ENCODE measurements at places on chromosomes 5 and 9.

- DNase-seq = no peak
Observed at GRCh38 chr5:179865491-179866240, 7.0 kb upstream of the MRNIP start.

GRCh38 chr9:114034196-114034595, 43.9 kb downstream of the AMBP start:
- DNase-seq = no peak

DNA sequence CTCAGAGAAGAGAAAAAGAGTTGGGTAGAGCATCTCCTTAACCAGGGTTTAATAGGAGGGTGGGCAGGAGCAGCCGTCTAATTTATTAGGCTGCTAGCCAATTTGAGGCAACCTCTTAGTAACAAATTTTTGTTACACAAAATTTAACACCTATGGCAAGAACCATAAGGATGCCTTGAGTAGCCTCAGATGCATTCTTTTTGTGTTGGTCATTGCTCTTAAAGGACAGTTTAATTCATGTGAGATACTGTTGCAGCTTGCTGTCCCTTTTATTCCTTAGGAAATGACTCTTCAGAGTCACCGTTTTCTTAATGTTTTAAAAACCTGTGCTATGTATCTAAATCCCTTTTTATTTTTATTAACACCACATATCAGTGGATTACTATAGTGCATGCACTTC, 255.1 kb downstream of the MAST4 start:
- DNase-seq = no peak

DNA sequence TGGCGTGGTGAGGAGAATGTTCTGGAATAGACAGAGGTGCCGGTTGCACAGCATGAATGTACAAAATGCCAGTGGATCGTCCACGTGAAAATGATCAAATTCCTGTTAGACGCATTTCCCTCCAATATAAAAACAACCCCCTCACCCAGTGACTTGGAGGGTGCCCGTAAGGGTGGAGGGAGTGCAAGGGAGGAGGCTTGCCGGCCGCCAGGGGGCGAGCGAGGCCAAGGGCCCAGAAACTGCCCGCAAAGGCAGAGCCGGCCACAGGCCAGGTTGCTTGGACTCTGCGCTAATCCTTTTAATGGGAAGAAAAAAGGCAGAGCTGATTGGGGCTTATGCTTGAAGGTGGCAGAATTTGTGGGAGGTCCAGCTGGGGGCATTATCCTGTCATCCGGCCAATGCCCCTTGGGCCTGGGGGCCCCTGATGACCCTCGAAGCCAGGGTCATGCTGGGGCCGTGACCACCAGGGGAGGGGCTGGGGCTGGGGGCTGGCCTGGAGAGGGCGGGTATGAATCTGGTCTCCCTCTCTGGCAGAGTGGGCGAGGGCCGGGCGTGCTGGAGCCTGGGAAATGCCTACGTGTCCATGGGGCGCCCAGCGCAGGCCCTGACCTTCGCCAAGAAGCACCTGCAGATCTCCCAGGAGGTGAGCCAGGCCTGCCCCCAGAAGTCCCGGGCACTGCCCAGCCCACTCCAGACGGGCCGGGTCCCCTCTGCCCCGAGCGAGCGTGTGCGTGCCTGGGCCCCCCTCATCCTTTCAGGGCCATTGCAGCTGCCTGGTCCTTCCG, 12.0 kb downstream of the GPSM1 start:
- no peak for DNase-seq

GRCh38 chr5:141618030-141618803, 583 bp downstream of the DIAPH1 start:
- DNase-seq = peak; percentile 54

GRCh38 chr9:134732392-134733110, 90.9 kb downstream of the COL5A1 start:
- DNase-seq = no peak

GRCh38 chr5:102961671-102962070, 158.3 kb downstream of the GIN1 start:
- DNase-seq = no peak

DNA sequence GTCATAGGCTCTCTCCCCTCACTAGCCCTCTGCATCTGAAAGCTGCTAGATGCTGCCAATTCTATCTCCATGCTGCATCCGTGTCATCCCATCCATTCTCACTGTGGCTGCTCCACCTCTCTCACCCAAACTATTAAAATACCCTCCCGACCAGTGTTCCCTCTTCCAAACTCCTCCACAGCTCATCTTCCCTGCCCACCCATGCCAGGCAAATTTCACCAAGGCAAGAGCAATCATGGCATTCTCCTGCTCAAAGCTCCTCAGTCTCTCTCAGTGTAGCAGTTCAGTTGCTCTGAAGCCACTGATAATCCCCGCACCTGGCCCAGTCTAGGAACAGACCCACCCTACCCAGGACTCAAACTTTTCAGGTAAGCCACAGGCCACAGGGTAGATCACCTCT, 48.4 kb downstream of the SPOCK1 start:
- no peak for DNase-seq

DNA sequence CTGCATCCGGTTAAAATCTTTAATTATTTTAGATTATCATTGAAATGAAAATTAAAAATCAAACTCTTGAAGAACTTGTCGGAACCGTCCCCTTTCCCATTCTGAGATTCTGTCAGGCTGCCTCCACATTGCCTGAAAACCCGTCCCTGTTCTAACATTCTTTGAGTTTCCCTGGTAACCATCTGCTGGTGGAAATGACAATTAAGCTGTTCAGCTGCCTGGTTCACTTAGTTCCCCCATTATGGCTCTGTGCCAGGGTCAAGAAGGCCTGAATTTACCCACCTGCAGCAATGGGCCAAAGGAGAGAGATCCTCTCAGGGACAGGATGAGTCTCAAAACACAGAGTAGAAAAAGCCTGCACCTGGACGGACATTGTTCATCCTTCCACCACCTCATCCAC, 11.8 kb upstream of the TCOF1 start:
- DNase-seq = no peak

GRCh38 chr5:131330031-131330430, 66.2 kb downstream of the CDC42SE2 start:
- no peak for DNase-seq

GRCh38 chr5:33075731-33076130, 364.6 kb downstream of the NPR3 start:
- no peak for DNase-seq

GRCh38 chr9:16671591-16672137, 198.8 kb downstream of the BNC2 start:
- no peak for DNase-seq

GRCh38 chr9:110287289-110287680, 31.0 kb upstream of the TXN start:
- DNase-seq = no peak

GRCh38 chr9:130185490-130186031, 13.4 kb downstream of the NCS1 start:
- DNase-seq = no peak

GRCh38 chr5:624118-624950, 12.2 kb downstream of the CEP72 start:
- no peak for DNase-seq

DNA sequence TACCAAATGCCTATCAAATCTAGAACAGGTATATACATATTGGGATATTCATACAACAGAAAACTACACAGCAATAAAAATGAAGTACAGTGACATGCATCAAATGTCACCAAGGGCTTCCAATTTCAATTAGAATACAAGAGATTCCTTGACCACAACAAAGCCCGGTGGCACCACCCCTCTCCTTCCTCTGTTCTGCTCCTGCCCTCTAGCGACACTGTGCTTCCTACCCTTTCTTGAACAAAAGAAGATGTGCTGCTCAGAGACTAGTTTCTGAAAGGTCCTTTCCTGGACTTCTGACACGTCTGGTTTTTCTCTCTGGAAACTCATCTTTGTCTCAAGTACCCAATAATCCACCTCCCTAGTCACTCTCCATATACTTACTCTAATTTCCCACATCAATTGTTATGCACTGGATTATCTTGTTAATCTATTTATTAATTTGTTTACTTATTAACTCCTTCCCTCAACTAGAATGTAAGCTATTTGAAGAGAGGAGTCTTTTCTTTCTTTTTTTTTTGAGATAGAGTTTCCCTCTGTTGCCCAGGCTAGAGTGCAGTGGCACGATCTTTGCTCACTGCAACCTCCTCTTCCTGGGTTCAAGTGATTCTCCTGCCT, 70.4 kb upstream of the CTSV start:
- no peak for DNase-seq

DNA sequence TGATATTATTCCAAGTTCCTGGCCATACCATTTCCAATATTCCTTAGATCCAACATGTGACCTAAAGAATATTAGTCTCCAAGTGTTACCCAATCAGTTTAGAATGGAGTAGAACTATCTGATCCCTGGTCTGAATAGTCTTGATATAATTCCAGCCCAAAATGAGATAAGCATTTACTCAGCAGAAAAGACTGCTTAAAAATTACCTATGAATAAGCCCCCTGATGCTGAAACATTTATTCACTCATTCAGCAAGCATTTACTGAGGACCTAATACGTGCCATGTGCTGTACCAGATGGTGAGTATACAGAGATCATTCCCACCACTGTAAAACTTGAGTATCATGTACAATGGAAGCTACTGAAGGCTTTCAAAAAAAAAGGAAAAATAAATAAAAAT, 157.0 kb downstream of the FAM114A2 start:
- no peak for DNase-seq

DNA sequence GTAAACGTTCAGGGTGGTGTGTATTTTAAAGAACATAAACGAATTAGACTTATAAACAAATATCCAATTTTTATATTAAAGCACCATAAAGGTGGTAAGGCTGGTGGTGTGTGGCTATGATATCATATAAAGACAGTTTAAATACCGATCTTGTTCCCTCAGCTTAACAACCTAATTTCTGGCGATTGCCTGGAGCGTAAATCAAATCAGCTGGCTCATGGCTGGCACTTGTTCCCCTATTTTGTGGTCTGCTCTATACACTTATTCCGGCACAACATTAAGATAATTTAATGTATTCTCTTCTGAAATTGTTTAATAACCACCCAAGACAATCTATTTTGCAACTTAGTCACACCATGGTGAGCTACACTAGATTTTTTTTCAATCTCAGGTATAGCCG, 2.4 kb upstream of the HAPLN1 start:
- DNase-seq = no peak

DNA sequence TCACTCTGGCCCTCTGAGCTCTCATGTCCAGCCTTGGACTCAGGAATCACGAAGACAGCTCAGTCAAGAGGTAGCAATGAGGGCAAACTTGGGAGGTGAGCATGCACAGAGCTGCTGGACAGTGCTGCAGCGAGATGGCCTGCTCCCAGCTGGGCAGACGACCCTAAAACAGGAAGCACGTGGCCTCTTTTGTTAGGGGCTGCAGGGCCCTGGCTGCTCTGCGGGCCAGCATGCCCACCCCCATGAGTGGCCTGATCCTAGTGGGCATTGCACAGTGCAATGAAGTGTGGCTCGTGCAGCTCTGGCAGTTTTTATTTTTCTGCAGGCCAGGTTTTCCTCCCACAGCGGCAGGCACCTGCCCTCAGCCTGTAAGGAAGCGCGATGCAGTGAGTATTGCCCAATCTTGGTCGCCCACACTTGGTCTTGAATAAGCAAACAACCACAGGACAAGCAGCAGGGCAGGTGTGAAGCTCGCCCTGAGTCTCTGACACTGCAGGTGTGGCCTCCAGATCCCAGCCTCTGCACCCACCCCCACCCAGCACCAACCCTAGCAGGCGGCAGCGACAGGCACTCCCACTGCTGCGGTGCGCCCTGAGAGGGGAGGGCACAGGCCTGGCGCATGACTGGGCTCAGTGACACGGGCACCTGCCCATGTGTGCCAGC, 60.8 kb downstream of the SEMA4D start:
- DNase-seq = peak; percentile 32

DNA sequence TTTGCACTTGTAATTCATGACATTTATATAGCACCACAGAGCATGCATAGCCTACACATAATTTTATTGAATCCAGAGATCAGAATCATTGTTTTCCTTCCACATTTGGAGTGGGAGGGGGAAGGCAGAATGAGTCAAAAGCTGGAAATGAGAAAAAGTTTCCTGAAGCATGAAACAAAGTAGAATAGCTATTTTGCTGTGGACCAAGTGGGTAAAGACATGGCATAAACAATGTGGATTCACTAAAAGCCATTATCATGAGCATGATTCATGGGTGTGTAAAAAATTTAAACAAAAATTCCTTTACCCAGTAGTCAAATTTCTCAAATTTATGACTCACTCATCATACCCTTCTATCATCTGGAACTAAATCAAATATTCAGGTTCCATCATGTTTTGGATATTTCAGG, 97.9 kb downstream of the YIPF5 start:
- no peak for DNase-seq

GRCh38 chr9:134186471-134187109, 22.2 kb upstream of the RNU6ATAC start:
- DNase-seq = no peak

- peak; percentile 22 for DNase-seq
Observed at GRCh38 chr5:81838307-81838906, 87.5 kb upstream of the SSBP2 start.

- DNase-seq = no peak
Observed at GRCh38 chr9:123064716-123065115, 31.2 kb downstream of the GPR21 start.

- no peak for DNase-seq
Observed at GRCh38 chr5:101720033-101720432, 576.1 kb downstream of the SLCO4C1 start.

- no peak for DNase-seq
Observed at GRCh38 chr5:96074870-96075269, 113.2 kb upstream of the ELL2 start.

GRCh38 chr5:172723508-172723907, 47.5 kb downstream of the DUSP1 start:
- no peak for DNase-seq

DNA sequence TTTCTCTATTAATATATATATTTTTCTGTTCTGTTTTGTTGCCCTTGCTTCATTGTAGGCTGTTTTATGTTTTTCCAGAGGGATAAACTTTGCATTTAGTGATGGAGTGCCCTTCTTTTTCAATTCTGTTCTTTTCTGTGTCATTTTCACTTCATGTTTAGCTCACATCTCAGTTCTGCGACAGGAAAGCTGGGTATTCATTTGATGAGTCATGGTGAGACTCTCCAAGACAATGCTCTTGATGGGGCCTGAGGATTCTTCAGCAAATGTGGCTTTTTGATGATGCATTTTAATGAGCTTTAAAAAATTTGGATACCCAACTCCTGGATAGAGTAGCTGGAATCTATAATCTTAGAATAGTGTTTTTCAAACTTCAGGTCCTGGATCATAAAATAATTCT, 56.5 kb upstream of the SPATA31D4 start:
- DNase-seq = no peak

GRCh38 chr9:84781458-84781857, 111.9 kb downstream of the NTRK2 start:
- no peak for DNase-seq

GRCh38 chr9:16331527-16331926, 538.9 kb downstream of the BNC2 start:
- no peak for DNase-seq

DNA sequence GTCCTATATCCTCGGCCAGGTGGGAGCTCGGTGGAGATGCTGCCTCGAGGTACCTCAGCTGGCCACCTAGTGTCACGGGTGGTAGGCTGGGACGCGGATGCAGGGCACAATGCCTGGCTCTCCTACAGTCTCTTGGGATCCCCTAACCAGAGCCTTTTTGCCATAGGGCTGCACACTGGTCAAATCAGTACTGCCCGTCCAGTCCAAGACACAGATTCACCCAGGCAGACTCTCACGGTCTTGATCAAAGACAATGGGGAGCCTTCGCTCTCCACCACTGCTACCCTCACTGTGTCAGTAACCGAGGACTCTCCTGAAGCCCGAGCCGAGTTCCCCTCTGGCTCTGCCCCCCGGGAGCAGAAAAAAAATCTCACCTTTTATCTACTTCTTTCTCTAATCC, 2.0 kb downstream of the PCDHGC3 start:
- no peak for DNase-seq

GRCh38 chr9:78122631-78123030, 91.0 kb upstream of the GNAQ start:
- no peak for DNase-seq

- no peak for DNase-seq
Observed at GRCh38 chr9:124782661-124783574, 6.0 kb downstream of the OLFML2A start.

All from stimulated activated naive CD4-positive, alpha-beta T cell (primary cell).